ENCODE measurements at places on chromosomes 12 and 14.
A peak's percentile ranks its signal among the peaks of the same experiment; 100 is the strongest.

DNA sequence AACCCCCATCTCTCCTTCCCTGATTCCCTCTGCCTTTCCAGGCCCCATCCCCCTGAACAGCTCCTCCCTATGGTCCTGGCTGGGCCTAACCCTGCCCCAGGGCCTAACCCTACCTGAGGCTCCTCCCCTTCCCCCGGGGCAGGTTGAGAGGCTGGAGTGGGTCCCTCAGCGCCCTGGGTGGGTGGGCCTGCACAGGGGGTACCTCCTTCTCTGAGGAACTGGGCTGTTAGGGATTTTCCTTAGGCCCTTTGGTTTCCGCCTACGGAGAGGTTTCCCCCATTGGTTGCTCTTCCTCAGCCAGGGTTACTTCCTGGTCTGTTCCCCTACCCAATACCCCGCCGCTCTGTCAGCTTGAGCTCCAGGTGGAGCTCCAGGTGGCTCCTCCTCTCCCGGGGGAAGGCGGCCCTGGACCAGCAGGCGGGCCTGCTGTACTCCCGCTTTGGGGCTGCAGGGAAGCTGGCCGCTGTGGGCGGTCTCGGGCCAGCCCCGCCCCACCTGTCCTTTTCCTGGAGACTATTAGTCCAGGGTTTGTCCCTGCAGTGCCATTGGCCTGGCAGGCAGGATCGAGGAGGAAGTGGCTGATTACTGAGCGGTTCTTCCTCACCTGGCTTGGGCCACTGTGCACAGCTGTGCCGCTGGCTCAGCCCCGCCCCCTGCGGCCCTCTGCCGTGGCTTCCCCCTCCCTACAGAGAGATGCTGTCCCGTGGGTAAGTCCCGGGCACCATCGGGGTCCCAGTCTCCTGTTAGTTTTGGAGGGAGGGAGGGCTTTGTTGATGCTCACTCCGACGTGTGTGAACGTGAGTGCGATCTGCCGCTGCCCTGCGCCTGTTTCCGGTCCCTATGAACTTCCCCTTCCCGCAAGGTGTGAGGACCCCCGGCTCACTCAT, 2.5 kb downstream of the C12orf57 start:
- peak; percentile 100 for DNase-seq

GRCh38 chr12:124286414-124286813, 8.5 kb upstream of the RFLNA start:
- DNase-seq: peak; percentile 69

- DNase-seq: no peak
These were observed 75.7 kb downstream of the PLEKHG7 start for GRCh38 chr12:92778525-92778924.

DNA sequence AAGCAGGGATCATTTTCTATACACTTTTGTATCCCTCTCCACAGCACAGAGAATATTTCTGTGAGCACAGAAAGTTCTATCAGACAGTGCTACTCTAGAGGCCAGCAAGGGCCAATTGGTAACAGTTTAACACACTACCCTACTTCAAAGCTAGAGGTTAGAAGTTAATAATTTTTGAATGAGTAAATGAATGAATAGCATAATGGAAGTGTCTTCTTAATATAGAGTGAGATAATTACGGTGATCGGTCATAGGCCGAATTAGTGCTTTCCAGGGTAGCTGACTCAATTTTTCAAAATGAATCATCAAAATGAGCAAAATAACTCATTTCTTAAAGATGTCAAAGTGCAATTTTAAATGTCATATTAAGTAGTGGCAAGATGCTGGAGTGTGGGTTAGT, 67.0 kb upstream of the CCDC198 start:
- no peak for DNase-seq

- no peak for DNase-seq
These were observed 1.2 kb downstream of the ATP6V0A2 start for GRCh38 chr12:123713398-123713797.

GRCh38 chr14:87207756-87208155, 785.2 kb downstream of the GALC start:
- no peak for DNase-seq

DNA sequence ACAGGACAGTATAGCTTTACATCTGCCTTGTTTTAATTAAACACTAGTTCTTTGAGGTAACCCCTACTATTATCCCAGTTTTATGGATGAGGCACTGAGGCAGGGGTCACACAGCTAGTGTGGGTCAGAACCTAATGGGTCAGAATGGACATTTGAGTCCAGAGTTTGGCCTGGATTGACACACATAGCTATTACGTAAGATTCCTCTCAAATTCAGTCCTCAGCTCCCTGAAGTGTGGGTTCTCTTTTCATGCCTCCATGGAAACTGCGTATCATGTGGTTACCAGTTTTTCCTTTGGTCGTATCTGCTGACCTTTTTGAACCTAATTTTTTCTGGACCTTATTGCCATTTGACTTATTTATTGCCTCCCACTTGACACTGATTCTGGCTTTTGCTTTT, 40.4 kb downstream of the PSEN1 start:
- DNase-seq: no peak

- DNase-seq: no peak
These were observed 6.9 kb downstream of the SHMT2 start for GRCh38 chr12:57236201-57236924.

GRCh38 chr14:99166506-99166905, 105.5 kb downstream of the BCL11B start:
- DNase-seq: no peak

DNA sequence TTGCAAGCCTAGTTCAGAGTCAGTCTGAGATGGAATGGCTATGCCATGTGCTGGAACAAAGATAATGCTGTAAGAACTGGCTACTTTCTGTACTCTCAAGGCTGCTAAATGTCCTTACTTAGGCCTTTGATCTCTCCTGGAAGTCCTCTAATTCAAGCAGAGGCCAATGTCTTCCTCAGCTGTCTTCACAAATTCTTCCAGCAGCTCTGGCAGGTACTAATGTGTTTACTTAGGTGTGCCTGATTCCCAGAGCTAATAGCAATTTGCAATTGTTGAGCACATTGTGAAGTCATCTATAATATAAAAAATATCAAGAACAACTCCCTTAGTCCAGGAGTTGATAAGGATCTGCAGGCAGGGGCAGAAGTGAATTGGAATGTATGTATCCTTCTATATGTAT, 3.8 kb upstream of the MYF5 start:
- DNase-seq: no peak

DNA sequence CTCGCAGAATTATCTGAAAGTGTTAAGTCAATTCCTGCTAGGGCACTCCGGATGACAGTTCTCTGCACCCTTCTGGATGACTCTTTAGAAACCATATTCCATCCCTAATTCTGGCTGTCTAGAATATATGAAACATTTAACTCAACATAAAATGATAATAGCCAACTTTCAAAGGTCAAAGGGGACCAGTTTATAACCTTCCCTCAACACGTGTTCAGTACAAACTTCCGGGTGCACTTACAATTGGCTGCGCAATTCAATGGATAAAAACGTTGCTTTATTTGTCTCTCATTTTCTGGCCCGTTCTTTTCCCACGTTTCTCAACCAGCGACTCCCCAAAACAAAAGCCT, 1.3 kb downstream of the SBNO1 start:
- no peak for DNase-seq

DNA sequence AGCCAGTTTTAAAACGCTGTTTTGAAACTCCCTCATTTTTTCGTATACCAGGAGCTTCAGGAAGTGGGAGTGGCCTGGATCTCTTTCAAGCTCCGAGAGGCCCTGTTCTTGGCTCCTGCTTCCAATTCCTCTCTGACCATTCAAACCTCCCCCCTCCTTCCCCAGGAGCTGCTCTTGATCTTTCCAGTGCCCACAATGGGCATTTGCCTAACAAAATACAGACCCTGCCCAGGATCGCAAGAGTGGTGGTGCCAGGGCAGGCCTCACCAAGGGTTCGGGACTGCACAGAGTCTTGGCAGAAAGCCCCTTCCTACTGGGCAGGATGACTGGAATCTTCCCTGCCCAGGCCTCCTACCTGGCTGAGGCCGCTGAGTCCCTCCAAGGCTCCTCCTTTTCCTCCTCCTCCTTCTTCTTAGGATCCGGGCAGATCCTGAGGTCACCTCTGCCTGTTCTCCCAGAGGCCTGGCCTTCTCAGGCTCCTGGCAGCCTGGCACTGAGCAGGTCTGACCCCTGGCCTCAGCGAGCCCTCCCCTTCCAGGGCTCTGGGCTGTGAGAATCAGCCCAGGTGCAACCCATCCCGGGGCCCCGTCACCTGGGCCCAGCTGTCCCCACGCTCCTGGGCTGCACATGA, 46.9 kb upstream of the NOS1 start:
- no peak for DNase-seq

GRCh38 chr12:65162609-65163008, 6.8 kb upstream of the LEMD3 start:
- DNase-seq: no peak

DNA sequence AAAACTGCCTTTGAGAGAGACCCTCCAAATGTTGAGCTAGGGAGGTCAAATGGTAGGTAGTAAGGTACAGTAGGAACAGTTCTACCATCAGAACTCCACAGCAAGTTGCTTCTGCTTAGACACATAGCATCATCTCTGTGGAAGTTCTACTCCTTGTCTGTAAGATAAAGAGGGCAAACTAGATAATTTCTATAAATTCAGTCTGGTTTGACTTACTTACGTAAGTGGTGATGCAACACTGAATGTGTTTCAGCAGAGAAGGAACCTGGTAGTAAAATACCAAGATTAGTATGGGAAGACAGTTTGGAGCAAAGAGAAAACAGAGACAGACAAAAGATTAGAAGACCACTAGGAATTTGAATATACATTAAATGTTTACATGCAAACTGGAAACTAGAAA, 42.0 kb downstream of the KITLG start:
- no peak for DNase-seq

GRCh38 chr14:51012055-51012454, 67.8 kb upstream of the PYGL start:
- no peak for DNase-seq

- no peak for DNase-seq
These were observed 202.0 kb downstream of the PPM1H start for GRCh38 chr12:62732861-62733427.

DNA sequence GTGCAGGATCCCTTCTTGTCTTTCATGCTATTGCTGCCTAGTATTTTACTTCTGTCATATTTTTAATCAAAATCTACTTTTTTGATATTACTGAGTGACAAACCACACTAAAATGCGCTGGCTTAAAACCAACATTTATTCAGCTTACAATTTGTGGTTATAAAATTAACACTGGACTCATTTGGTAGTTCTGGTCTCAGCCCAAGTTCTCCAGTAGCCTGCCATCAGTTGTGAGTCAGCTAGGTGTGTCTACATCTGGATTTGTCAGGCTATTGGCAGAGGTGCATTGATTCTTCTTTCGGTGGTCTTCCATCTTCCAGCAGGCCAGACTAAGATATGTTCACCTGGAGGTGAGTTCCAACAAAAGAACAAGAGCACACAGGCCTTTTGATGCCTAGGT, 765.1 kb upstream of the FBXO33 start:
- DNase-seq: no peak

DNA sequence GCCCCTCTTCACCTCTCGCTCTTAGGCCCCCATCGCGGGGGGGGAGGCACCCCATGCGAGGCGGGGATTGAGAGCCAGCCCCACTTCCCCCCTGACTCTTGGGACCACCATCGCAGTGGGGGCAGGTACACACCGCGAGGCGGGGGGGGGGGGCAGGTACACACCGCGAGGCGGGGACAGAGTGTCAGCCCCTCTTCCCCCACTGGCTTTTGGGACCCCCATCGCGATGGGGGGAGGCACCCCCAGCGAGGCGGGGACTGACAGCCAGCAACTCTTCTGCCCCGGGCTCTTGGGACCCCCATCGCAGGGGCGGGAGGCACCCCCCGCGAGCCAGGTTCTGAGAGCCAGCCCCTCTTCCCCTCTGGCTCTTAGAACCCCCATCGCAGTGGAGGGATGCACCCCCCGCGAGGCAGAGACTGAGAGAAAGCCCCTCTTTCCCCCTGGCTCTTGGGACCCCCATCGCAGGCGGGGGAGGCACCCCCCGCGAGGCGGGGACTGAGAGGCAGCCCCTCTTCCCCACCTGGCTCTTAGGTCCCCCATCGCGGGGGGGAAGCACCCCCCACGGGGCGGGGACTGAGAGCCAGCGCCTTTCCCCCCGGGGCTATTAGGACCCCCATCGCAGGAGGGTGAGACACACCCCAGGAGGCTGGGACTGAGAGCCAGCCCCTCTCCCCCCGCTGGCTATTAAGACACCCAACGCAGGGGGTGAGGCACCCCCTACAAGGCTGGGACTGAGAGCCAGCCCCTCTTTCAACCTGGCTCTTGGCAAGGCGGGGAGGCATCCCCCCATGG, 196.5 kb upstream of the PZP start:
- no peak for DNase-seq

GRCh38 chr14:103279142-103280025, 54.7 kb upstream of the EIF5 start:
- DNase-seq: no peak

GRCh38 chr12:30774599-30774998, 19.8 kb upstream of the CAPRIN2 start:
- no peak for DNase-seq

GRCh38 chr14:31164115-31164514, 43.5 kb downstream of the HECTD1 start:
- DNase-seq: no peak

DNA sequence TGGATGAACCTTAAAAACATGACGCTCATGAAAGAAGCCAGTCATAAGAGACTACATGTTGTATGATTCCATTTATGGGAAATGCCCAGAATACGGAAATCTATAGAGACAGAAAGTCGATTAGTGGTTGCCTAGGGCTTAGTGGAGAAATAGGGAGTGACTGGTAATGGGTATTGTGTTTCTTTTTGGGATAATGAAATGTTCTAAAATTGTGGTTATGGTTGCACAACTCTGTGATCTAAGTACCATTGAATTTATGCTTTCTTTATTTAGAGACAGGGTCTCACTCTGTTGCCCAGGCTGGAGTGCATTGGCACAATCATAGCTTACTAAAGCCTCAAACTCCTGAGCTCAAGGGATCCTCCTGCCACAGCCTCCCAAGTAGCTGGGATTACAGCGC, 8.0 kb downstream of the RBMS2 start:
- no peak for DNase-seq

DNA sequence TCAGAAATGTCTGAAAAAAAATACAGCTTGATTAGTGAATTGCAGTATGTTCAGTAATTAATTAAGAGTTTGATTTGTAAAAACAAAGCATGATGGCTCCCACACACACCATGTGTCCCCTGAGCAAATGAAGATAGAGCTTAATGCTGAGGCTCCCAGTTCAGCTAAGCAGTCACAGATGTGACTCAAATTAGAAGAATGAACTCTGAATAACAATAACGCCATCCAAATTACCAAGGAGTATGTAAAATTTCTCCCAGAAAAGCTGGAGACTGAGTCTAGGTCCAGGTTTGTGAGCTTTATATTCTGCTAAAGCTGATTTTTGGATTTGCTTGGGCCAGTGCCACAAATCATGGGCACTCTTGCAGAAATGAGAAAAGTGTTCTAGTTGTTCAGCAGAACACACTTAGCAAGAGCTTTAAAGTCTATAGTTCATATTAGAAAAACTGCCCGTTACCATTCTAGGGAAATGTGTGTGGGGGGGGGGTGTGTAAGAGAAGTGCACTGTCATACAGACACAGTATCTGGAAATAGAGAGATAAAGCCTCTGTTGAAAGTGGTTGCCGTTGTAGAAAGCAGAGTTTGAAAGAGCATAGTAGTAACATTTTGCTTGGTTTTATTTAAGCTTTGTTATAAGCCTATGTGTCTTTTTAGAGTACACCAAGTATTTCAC, 253.1 kb downstream of the BCAT1 start:
- no peak for DNase-seq

- no peak for DNase-seq
These were observed 83.0 kb upstream of the FAR2 start for GRCh38 chr12:29066011-29066588.

- DNase-seq: no peak
These were observed 229.1 kb upstream of the PDZRN4 start for GRCh38 chr12:40959041-40959440.

Data from NCI-H146 (cell line).